ENCODE measurements at places on chromosomes 2 and 18. TPM values are rescaled to one million over a fixed set of nuclear protein-coding genes. Genes with fewer than 3 reads are reported as not detected.
A peak's percentile ranks its signal among the peaks of the same experiment; 100 is the strongest.

- DNase-seq: no peak
Observed at GRCh38 chr2:230866756-230867523, 2.2 kb downstream of the ITM2C start.

DNA sequence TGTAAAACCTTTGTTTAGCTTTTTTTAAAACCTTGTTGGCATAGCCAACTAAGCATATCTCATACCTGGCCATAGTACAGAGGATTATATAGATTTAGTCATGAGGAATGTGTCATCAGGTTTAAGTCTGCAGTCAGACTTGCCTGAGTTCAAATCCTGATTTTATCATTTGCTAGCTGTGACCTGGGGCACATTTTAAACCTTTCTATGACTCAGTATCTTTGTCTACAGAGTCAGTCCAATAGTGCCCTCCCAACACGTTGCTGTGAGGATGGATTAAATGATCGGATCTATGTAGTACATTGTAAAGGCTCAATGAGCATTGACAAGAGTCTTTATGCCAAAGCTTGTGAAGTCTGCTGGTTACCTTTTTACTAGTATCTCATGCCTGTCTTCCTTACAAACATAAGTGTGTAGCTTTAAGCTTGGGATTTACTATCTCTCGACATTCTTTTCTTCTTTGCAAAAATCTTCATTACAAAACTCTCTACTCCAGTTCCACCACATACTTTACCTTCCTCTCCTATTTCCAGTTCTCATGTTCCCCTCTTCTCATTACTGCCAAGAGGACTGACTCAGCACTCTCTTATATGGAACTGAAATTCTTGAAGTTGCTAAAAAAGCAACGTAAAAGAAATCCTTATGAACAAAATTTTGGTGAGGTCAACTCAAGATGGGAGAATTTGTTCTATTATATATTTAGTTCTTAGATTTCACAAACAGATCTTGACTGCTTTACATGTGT lies 68.1 kb upstream of the RBMS1 start:
- DNase-seq: no peak

DNA sequence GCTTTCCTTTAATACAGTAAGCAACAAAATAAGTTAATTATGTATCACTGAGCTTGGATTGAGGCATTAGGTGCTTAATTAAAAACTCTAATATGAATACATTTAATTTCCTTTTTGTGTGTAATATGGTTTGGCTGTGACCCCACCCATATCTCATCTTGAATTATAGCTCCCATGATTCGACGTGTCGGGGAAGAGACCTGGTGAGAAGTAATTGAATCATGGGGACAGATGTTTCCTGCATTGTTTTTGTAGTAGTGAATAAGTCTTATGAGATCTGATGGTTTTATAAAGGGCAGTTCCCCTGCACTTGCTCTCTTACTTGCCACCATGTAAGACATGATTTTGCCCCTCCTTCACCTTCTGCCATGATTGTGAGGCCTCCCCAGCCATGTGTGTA lies 325.4 kb upstream of the CDH7 start:
- DNase-seq: no peak

DNA sequence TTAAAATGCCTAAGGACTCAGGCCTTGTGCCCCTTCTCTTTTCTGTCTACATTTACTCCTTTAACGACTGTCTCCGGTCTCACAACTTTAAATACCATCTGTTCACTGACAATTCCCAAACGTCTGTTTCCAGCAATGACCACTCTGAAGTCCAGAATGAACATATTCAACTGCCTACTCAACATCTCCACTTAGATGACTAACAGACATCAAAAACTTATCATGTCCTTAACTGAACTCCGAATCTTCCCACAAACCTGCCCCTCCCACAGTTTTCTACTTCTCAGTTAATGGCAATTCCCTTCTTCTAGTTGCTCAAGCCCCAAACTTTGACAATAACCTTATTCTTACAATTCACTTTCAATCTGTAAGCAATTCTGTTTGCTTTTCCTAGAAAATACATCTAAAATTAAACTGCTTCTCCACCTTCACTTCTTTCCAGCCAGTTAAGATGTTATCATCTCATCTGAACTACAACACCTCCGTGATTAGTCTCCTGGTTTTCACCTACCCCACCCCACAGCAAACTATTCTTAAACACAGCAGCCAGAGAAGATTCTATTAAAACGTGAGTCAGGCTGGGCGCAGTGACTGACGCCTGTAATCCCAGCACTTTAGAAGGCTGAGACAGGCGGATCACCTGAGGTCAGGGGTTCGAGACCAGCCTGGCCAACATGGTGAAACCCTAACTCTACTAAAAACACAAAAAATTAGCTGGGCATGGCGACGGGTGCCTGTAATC lies 2.8 kb downstream of the C1D start:
- DNase-seq: no peak

Gene CDK15
- total RNA-seq: 6.8 TPM

DNA sequence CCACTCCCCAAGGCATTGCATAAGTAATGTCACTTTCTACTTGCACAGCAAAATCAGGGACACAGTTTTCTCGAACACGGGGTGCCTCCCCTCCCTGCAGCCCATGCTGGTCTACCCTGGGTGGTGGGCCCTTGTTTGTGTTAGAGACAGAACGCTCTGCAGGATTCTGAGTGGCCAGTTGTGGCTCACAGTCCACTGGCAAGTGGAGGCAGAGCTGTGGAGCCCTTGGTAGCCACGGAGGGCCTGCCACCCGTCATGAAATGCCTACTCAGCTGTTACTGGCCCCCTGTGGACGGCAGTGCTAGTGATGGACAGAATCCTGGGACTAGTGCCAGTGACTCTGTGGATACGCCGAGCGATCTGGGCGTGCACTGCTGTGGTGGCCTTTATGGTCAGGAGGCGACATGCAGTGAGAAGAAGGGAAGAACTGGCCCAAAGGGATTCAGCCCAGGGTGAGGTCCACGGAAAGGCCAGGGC lies 54.0 kb upstream of the TXNDC2 start:
- no peak for DNase-seq

DNA sequence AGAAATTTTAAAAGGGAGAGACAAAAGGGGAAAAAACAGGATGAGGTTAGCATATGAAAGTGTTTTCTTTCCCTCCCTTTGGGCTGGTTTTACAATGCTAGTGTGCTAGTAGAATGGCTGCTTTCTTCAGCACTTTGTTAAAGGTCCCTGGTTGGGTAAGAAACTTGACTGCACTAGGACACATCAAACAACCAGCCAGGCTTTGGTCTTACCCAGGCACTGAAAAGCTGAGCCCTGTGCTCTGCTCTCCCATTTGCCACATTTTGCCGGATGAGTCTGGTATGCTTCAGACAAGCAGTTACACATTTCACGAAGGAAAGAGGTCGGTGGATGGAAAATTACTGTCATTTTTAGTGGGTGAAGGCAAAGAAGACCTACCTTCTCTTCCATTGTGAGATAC lies 242.0 kb downstream of the DPP10 start:
- no peak for DNase-seq

DNA sequence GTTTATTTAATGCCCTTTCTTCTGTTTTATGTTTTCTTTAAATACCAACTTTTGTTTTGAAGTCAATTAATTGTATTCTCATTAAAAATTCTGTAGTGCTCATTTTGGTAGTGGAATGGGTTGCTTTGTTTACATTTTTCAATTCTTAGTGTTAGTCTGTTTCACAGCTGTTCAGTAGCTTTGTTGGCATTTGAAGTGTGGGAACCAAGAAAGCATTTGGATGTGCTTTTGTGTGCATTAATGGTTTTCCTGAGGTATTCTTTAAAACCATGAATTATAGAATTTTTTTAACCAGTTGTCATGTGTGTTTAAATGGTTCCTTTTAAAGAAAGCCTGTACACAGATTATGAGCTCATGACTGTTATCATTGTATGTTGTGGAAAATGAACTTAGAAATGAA lies 19.7 kb downstream of the MIB1 start:
- no peak for DNase-seq

GRCh38 chr18:75140296-75140695 lies 68.6 kb downstream of the PTGR3 start:
- peak; percentile 17 for DNase-seq

- DNase-seq: no peak
Observed at GRCh38 chr2:236161531-236161930, 6.7 kb downstream of the GBX2 start.

Gene NR4A2
- 2.1 TPM for total RNA-seq

Gene KATNAL2
- total RNA-seq: 8.9 TPM

Data from mesothelial cell of epicardium (in vitro differentiated cells).